A549 treated with CpdA at 1 μM for 4 hours (cell line): ENCODE measurements at places on chromosomes 4 and X. TPM values are rescaled to one million over a fixed set of nuclear protein-coding genes. Genes with fewer than 3 reads are reported as not detected.

The UGT2B17 gene
- total RNA-seq: not detected in 5 replicates

The NEIL3 gene
- total RNA-seq: 13.7 to 16.3 TPM (median 15.4 TPM) in 5 replicates

The MAGED4 gene
- 3.2 to 12.0 TPM (median 7.7 TPM) in 5 replicates for total RNA-seq

The P2RY4 gene
- total RNA-seq: 0.03 TPM in 1 of 5 replicates, not detected in the others

The ARHGAP6 gene
- total RNA-seq: 0.02 to 0.03 TPM in 2 of 5 replicates, not detected in the others
